Large intestine (tissue), 12 donors: ENCODE measurements at places on chromosomes 6 and 20.

- DNase-seq: peak; percentile 81
Measured at GRCh38 chr6:33761922-33762629, 15.4 kb upstream of the IP6K3 start.

GRCh38 chr6:20604159-20604558 lies 69.9 kb downstream of the CDKAL1 start:
- no peak for DNase-seq

DNA sequence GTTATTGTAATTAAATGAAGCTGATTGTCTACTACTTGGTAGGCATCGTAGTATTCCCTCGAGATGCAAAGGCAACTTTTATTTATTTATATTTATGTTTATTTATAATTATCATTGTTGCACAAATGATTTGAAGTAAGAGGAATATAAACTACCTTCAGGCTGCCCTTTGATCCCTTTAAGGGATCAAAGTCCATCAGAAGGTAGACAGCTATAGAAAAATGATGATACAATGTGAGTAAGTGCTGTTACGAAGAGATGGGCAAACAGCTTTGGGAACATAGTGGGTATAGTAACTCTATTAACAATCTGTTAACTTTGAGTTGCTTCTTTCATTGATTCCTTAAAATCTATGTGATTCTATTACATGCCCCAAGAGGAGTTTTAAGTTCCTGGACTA lies 512.8 kb upstream of the CITED2 start:
- peak; percentile 44 for DNase-seq

DNA sequence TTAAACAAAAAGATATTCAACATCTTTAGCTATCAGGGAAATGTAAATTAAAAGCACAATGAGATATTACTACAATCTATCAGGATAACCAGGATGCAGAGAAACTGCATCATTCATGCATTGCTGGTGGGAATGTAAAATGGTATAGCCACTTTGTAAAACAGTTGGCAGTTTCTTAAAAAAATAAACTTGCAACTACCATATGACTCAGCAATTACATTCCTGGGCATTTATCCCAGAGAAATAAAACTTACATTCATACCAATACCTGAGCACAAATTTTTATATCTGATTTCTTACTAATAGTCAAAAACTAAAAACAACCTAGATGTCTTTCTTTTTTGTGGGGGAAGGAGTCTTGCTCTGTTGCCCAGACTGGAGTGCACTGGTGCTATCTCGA lies 190.3 kb upstream of the TAB2 start:
- no peak for DNase-seq

DNA sequence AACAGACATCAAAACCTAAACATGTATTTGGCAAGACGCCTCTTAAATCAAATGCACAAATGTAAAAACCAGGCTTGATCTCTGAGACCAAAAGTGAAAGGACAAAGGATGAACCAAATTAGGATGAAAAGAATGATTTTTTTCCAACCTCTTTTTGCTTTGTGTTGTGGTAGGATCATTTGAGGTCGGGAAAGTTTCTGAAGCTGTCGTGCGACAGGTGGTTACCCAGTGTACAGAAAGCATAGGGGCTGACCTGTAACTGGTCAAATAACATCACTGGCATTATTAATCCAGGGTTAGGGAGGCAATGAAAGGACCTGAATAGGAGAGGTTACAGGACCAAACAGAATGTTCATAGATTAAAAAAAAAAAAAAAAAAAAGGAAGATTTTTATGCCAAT lies 18.1 kb upstream of the NOL7 start:
- DNase-seq: no peak

DNA sequence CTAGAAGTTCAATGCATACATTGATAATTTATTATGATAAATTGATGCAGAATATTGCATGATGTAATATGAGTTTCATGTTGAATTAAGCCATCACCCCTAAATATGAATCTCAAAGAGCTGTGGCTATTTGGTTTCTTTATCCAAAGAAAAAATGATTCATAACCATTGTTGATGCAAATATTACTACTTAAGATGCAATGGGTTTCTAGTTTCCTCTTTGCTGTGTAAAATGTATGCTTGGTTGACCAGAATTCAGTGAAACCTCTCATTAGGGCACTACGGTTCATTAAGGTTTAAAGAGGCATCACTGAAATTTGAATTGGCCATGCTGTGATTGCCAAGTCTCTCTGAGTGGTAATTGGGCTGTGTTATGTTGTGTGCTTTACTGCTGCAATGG lies 492.5 kb upstream of the FLRT3 start:
- DNase-seq: no peak

DNA sequence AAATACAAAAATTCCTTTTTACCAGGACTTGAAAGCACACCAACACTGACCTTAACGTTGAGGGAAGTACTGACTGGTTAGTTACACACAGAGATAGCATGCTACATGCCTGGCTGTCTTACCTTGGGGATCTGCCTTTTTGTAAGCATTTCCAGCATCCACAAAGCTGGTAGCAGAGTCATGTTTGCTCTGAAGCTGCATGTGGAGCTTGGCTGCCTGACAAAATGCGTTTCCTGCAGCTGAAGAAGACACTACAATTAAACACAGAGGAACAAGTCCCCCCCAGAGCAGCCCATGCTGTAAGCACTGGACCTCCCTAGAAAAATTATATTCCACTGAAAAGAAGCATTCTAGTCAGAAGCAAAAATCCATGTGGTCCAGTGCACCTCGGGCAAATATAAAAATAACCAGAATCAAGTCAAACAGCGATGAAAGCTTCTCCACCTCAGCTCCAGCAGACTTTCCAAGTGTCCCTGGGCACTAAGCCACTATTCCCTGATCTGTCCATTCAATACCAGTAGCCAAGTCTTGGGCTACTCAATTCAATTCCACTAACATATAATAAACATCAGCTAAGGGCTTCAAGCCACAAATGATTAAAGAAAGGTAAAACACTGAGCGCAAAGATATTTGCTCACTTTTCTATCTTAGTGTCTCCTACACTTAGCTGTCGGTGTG lies 24.2 kb downstream of the NAPB start:
- no peak for DNase-seq

GRCh38 chr6:39102071-39102820 lies 12.7 kb downstream of the SAYSD1 start:
- DNase-seq: peak; percentile 20

DNA sequence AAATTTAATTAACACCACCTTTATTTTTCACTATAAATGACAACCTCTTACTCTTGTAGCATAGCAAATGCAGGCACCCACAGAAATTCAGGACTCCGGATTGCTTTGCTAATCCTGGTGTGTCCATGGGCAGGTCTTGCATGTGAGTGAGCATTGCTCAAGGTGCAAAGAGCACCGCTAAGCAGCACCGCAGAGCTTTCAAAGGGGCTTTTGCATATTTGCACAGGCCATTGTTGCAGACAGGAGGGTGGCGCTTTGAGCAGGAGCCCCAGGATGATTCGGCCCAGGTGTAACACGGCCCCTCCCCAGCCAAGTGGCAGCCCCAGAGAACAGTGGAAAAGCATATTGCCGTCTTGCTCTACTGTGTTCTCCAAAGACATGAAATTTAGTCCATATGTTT lies 293.2 kb downstream of the NRN1 start:
- peak; percentile 45 for DNase-seq
